ENCODE measurements at places on chromosomes 3 and 15.

- DNase-seq = no peak
Measured at GRCh38 chr3:28906561-28907310, 374.1 kb upstream of the RBMS3 start.

DNA sequence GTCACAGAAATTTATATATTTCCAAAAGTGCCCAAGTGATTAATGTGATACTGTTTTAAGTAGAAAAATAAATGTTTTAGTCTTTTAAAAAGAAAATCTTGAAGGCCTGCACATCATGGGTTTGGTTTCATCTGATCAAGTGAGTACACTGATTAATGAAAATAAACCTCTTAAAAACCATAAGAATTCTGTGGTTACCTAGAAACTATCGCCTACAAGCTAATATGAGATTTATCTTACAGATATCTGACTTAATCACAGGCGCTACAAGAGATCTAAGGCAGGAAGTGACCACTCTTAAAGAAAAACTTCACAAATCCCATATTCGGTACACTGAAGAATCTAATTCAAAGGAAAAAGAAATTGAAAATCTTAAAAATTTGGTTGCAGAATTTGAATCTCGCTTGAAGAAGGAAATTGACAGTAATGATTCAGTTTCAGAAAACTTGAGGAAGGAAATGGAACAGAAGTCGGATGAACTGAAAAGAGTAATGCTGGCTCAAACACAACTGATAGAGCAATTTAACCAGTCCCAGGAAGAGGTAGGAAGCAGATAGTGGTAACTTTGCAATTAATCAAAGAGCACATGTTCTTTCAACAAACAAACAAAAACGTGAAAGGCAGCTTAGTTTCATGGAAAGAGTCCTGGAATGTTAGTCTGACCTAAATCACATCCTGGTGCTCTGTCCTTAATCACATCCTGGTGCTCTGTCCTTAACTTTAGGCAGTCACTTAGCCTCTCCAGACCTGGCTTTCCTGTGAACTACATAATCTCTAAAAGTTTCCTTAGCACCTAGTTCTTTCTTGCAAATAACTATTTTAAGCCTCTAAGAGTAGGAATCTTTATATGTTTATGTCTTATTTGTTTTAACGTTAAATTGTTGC is 131.8 kb downstream of the CCNL1 start:
- no peak for DNase-seq

- no peak for DNase-seq
Measured at GRCh38 chr3:2525968-2526367, 427.3 kb downstream of the CNTN4 start.

GRCh38 chr3:172539273-172539672 is 16.0 kb upstream of the TNFSF10 start:
- no peak for DNase-seq

- no peak for DNase-seq
Measured at GRCh38 chr3:178343433-178344038, 192.7 kb upstream of the KCNMB2 start.

- no peak for DNase-seq
Measured at GRCh38 chr15:59965741-59966140, 38.4 kb upstream of the FOXB1 start.

GRCh38 chr3:168959731-168960130 is 703.8 kb downstream of the MECOM start:
- DNase-seq = no peak

DNA sequence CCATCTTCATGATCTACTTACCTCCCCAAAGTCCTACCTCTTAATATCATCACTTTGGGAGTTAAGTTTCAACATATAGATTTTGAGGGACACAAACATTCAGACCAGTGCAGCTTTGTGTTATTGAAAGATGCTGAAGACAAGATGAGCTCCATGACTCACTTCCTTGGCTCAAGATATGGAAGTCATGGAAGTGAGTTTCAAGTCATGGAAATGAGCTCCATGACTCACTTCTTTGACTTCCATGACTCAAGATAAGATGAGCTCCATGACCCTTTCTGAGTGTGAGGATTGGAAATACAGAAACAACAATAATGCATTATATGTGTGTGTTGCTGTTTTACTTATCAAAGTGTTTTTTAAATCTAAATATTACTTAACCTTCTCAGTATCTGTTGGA is 170.2 kb upstream of the TPRG1 start:
- no peak for DNase-seq

GRCh38 chr3:135558150-135558783 is 407.3 kb upstream of the PPP2R3A start:
- no peak for DNase-seq

DNA sequence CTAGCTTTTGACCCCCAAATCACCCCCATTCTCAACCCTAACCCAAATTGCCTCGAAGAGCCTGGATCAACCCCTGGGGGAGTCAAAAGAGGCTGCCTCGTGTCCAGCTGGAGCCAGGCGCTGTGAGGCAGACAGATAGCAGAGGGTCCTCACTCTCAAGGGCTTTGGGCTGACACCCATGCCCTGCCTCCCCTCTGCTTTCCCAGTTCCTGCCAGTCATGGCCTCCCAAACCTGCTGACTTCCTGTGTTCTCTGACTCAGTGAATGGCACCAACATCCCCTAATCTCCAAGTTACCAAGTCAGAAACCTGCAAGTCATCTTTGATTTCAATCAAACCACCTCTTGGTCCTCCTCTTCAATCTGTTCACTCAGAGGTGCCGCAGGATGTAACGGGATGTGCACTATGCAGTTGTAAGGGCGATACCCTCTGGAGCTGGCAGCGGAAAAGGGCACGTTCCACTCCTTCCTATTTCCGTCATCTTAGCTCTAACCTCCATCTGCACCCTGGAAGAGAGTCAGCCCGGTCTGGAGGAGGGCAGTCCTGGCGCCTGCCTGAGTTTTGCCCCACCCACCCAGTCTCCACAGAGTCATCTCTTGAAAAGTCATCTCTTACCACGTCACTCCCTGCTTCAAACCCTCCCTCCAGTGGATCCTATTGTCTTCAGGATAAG is 52.4 kb upstream of the FAM174B start:
- DNase-seq = no peak

DNA sequence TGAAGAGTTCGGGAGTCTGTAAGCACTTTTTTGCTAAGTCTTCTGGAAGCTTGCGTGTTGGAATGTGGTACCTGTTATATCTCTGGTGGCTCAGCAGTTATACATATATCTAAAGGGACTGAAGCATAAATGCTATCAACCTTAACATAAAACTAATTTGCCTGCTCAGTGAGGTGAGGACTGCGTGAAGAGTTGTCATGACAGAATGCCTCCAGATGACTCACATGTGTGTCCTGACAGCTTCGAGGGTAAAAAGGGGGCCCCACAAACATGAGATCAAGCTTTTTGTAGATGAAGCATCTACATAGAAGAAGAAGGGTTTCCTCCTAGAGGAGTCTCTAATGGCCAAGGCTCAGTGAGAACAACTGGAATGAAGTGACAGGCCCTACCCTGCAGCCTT is 88.8 kb upstream of the C3orf80 start:
- DNase-seq = no peak

DNA sequence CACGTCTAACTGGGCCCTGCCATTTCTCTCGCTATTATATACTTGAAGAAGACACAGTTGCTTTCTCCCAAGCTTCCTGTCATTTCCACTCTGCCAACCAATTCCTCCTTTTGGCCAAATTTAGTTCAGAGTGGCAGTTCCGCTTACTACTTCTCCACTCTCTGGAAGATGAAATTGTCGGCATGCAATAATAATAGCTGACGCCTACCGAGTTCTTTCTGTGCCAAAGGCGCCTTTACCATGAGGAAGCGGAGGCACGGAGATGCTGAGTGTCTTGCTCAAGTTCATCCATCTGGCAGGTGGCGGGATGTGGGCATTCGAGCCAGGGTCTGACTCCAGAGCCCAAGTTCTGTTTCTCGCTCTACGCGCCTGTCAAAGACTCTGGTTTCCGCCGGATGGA is 14.6 kb upstream of the NRROS start:
- DNase-seq = no peak

GRCh38 chr3:119700920-119701734 is 1.7 kb upstream of the CFAP91 start:
- no peak for DNase-seq

DNA sequence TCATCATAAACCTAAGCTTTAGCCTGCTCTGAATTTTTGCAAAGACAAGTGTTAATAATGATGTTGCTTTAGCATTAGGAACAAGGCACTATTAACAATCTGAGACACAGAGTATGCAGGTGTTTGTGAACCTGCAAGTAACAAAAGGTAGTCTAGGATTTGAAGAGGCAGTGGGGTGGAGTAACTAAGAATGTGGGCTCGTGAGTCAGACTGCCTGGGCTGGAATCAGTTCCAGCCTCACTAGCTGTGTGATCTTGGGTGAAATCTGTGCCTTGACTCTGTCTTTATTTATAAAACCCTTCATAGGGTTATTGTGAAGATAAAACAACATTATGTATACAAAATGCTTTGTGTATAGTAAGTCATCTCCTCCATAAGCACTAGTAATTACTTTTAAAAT is 610.6 kb upstream of the CFAP20DC start:
- no peak for DNase-seq

DNA sequence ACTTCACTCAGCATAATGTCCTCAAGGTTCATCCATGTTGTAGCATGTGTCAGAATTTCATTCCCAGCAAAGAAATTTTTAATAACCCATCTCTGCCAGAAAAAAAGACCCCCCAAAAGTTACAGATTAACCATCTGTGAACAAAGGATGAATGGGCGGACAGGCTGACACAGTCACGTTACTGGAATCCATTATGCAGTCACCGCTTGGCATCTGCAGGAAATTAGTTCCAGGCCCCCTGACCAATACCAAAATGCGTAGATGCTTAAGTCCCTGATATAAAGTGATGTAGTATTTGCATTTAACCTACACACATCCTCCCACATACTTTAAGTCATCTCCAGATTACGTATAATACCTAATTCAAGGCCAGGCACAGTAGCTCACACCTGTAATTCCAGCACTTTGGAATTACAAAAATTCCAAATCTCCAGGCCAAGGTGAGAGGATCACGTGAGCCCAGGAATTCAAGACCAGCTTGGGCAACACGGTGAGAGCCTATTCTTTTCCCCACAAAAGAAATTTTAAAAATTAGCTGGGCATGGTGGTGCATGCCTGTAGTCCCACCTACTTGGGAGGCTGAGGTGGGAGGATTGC is 1.5 kb upstream of the SLC12A8 start:
- no peak for DNase-seq

- DNase-seq = no peak
Measured at GRCh38 chr3:112519424-112520001, 20.2 kb upstream of the BTLA start.

DNA sequence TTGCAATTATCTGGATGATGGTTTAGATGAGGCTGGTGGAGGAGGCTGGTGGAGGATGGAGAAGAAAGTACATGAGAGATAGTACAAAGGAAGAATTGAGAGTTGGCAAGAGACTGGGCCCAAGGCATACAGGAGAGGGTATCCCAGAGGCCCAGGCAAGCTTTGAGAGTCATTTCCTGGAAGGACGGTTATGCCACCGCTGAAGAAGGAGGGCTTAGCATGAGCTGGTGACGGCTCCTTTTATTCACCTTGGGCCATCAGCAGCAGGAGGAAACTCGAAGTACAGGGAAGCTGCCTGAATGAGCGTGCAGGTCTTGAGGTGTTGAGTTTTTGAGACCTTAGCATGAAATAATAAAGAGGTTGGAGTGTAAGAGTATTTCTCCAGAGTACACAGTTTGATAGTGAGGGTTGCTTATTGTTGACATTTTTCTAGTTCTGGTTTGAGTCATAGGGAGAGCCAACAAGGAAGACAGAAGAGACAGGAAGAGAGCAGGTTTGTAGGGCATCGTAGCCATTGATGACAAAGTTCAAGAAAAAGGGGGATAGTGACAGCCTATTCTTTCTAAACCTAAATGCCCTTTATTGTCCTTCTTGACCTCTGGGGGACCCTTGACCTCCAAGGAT is 13.8 kb downstream of the THSD4 start:
- no peak for DNase-seq

GRCh38 chr3:51686512-51687215 is 15.6 kb downstream of the TEX264 start:
- DNase-seq = peak; percentile 60

DNA sequence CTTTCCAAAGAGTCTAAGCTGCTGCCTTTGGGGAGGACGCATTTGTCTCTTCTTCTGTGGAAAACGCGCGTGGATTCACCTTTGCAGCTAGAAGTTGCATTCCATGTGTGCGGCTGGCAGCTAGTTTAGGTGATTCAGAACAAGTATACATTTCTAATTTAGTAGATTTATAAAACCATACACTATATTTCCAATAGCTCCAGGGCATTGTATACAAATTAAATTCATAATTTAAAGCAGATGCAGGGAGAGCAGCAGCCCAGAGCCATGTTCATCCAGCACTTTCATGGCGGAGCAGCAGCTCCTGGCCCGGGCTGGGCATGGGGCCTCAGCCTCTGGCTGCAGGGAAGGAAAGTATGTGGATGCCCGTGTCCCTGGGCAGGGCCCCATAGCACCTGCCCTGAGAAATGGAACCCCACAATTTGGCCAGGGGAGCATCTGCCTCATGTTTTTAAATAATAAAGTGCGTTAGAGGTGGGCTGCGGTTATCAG is 42.8 kb upstream of the SEC22A start:
- no peak for DNase-seq

DNA sequence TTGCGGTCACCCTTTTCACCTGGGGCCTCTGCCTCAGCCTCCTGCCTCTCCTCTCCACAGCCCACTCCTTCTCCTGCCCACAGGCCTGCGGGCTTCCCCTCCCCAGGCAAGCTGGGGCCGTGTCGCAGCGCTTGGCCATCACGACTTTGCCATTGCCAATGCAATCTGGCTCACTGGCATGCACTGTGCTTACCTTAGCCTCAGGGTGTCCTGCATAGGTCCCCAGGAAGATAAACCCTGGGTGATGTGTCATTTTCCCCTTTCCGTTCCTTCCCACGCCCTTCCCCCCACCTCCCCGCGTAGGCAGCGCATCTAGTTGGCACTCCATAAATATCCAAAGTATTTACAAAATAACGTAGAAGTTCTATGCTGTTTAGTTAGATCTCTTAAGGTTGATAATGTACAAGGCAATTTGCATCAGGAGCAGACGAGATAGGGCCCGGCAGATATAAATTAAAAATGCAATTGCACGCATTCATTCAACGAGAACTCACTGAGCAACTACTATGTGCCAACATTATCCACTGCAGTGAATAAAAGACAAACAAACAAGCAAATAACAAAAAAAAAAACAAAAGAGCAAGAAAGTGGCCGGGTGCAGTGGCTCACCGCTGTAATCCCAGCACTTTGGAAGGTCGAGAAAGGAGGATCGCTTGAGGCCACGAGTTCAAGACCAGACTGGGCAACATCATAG is 973 bp upstream of the COPG1 start:
- DNase-seq = no peak

DNA sequence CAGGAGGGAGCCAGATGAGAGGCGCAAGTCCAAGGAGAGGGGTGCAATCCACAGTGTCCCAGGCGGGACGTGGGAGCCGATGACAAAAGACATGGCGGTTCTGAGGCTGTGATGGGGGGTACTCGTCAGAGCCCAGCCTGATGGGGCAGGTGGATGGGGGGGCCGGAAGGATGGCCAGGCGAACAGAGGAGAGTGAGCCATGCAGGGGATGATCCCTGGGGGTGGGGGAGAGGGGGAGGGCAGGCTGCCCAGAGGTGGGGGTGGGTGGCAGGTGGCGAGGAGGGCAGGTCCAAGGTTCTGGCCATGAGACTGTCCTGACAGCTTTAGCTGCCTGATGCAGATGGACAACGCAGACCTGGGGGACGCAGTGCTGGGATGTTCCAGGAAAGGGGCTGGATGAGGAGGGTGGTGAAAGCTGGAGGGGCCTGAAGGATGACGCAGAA is 8.9 kb upstream of the CSPG4 start:
- DNase-seq = no peak
